ENCODE measurements at places on chromosomes 3 and 15.

- DNase-seq, result no peak
These were observed 31.9 kb downstream of the TNK2 start for GRCh38 chr3:195876297-195877064.

GRCh38 chr3:22322861-22323260, 571.9 kb upstream of the ZNF385D start:
- no peak for DNase-seq

GRCh38 chr15:88899251-88899650, 3.9 kb upstream of the HAPLN3 start:
- DNase-seq, result no peak

GRCh38 chr3:129620828-129621559, 14.5 kb upstream of the PLXND1 start:
- no peak for DNase-seq

- peak; percentile 70 for DNase-seq
These were observed 45.0 kb upstream of the WWTR1 start for GRCh38 chr3:149702691-149703441.

DNA sequence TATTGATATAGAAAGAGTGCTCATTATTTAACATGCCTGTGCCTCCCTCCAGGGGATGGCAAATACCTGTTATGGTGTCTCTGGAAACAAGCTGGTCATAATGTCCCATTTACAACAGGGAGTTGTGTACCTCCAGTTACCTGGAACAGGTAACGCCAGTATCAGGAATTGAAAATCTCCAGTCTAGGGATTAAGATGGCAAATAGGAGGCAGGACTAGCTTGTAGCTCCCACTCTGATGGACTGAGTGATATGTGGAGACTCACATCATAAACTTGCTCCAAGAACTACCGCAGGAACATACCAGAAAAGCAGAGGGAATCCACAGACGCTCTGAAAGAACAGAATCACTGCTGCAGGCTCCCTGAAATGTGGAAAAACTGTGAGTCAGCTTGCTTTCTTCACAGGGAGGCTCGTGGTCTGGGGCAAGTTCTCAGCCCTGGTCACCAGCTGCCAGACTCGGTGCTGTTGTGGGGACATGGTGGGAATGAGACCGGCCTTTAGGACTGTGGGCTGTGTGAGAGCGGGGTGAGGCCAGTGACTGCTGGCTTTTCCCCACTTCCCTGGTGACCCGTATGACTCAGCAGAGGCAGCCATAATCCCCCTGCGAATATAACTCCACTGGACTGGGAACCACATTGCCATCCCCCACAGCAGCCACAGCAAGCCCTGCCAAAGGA, 97.4 kb downstream of the KCNAB1 start:
- peak; percentile 54 for DNase-seq

DNA sequence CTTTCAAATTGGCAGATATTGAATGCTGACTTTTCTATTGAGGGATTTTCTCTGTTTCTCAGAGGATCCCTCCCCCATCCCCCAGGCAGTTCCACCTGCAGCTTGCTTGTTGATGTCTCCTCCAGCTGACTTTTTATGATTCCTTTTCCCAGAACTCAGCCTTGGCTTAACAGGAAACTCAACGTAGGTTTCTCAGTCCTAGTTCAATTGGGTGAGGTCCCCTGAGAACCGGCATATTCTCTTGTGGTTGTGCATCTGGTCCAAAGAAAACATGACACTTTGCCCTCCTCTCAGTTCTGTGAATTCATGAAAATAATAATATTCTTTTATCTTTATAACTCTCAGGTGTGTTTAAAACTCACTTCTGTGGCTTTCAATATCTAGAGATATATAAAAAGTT, 1222.1 kb downstream of the OTOL1 start:
- DNase-seq, result no peak

DNA sequence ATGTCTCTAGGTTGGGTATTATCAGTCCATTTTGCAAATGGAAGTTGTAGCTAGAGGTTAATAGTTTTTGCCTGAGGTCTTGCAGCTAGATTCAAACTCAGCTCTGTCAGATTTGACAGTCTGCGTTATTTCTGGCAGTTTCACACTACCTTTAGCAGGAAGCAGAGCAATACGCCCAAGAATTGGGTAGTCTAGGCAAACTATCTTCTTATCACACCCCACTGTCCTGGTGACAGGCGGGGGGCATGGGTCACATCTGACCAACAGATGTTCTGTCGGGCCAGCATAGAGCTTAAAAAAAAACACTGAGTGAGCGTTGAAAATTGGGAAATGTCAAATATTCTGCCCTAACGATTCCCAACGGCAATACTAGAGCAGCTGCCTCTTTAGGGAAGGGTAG, 5.7 kb downstream of the GPR160 start:
- no peak for DNase-seq

GRCh38 chr3:112053229-112053628, 18.7 kb downstream of the TMPRSS7 start:
- DNase-seq, result no peak

GRCh38 chr15:87268675-87269074, 987.9 kb downstream of the NTRK3 start:
- no peak for DNase-seq

DNA sequence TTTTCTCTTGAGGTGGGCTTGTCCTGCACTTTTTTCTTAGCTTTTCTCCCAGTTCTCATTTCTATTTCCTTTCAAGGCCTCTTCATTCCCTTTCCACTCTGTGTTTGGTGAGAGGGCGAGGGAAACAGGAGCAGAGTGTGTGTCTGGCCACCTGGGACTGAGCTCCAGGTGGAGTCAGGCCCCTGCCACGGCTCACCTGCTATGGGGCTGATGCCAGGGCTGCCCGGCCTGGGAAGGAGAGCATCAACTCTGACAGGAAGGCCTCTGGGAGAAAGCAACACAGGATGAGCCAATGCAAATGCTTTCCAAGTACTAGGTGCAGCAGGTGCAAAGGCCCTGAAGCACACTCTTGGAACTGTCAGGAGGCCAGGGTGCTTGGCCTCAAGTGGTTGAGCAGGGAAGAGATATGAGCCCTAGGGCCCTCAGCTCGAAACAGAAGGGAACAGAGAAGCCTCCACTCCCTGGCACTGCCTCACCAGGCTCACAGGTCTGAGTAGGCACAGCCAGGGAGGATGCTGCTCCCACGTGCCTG, 27.3 kb upstream of the DUSP7 start:
- no peak for DNase-seq

DNA sequence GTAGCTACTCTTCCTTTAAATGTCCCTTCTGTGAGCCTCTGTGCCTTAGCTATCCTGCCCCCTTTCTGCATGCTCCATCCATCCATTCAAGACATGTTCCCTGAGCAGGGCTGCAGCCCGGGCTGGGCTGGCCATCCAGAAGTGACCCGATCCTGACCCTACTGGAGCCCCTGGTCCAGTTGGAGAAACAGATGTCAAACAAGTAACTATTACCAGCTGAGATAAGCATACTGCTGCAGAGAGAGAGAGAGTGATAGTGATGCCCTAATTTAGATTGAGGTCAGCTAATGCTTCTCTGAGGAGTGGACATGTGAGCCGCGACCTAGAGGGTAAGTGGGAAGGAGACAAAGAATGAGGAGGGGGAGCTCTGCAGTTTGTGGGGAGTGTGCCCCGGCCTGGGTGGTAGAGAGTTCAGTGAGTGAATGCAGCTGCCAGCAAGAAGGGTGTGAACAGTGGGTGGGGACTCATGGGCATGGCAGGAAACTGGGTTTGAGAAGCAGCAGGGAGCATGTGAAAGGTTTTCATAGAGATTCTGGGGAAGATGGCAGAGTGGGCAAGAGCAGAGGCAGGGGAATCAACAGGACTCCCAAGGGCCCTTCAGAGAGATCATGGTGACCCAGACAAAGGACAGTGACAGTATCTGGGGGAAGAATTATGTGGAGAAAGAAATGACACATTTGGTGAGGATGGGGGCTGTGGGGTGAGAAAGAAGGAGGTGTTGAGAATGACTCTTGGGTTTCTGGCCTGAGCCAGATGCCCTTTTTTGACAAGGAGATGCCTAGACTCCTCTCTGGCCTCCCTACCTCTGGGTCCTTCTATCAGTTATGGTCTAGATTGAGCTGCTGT, 44.9 kb downstream of the CHCHD6 start:
- DNase-seq, result no peak

DNA sequence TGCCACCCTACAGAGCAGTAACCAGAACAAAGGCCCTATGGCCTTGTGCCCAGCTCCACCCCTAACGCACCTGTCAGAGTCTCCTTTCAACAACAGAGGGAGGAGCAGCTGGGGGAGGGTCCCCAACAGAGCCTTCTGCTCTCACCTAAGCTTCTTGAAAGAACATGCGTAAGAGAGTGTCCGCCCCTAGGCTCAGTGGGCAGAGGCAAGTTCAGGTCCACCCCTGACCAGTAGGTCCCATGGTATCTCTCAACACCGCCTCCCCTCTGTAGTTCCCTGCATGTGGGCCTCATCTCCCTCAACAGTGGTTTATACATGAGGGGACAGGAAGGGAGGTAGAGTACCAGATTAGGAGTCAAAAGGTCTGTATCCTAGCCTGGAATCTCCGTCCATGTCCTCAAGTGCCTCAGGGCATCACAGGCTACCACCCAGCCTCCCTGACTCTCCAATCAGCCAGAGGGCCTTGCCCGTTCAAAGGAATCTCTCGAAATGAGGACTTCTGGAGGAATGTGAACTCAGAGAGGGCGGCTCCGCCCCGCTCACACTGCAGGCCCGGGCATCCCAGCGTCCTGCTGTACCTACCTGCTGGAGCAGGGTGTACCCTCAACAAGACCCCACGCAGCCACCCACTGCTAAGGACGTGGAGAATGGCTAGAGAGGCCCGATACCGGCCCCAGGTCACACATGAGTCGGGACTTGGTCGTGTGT, 680 bp downstream of the POC1A start:
- peak; percentile 27 for DNase-seq

DNA sequence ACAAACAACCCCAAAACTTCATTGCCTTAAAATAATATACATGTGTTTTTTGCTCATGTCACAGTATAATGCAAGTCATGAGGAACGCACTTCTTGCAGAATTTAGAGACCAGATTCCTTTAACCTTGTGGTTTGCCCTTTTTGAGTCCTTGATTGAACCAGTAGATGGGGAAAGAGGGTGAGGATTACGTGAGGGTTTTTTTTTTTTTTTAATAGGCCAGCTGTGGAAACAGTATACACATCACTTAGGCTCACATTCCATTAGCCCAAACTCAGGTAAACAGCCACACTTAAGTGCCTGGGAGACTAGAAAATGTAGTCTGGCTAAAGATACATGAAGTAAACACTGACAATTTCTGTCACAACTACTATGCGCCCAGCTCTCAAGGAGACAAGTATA, 114.9 kb upstream of the MLF1 start:
- DNase-seq, result no peak

DNA sequence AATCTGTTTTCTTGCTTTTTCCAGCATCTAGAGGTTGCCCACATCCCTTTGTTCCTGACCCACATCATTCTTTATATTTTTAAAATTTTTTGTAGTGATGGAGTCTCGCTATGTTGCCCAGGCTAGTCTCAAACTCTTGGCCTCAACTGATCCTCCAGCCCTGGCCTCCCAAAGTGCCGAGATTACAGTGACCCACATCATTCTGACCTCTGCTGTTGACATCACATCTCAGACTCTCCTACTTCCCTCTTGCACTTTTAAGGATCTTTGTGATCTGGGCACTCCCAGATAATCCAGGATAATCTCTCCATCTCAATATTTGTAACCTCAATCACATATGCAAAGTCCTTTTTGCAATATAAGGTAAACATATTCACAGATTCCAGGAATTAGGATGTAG, 266.6 kb downstream of the MEX3B start:
- DNase-seq, result no peak

- DNase-seq, result no peak
These were observed 183.6 kb upstream of the ZNF385D start for GRCh38 chr3:21934591-21934990.

DNA sequence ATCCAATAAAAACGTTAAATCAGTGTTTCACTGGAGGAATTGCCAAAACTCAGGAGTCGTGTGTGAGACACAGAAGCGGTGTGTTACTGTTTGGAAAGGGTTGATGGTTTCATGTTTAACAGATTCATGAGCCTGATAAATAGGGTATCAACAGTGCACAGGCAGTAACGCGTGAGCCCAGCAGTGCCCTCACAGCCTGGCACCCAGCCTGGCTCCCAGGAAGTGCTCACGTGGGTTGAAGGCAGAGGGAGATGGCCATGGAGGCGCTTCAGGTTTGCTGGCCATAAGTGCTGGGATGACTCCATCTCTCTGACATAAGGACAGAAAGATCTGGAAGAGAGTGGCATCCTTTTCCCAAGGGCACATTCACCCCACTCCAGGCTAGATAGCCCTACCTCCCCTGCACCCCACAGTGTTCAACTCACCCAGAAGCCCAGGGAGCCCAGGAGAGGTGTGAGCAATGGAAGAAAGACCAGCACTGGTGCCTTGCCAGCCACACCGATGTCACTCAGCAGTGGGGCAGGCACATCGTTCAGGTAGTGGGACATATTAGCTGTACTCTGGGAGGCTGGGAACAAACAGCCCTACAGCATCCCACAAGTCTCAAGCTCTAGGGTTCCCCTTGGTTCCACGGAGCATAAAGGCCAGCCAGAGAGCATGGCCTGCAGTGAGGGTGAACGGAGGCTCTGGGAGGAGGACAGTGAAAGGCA, 164.3 kb downstream of the LRRK1 start:
- DNase-seq, result no peak

GRCh38 chr3:117751651-117752050, 1042.1 kb downstream of the TUSC7 start:
- no peak for DNase-seq

DNA sequence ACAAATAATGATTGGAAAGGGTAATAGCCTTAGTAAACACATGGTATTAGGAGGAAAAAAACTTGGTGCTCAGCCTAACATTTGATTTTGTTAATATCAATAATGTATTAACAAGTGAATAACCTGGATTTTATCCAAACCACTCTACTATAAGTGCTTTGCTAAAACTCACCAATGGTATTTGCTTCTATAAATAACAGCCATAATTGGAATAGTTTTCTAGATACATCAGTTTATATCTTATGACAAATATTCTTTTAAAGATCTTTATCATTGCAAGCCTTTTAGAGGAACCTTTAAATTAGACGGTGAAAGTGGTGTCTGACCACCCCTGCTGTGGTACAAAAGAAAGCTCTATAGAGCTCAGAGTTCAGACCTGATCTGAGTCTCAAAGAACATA, 123.9 kb downstream of the SHOX2 start:
- DNase-seq, result no peak

GRCh38 chr3:42839616-42840015, 30.4 kb downstream of the ACKR2 start:
- peak; percentile 65 for DNase-seq

GRCh38 chr15:64235552-64235951, 72.7 kb upstream of the PPIB start:
- no peak for DNase-seq

DNA sequence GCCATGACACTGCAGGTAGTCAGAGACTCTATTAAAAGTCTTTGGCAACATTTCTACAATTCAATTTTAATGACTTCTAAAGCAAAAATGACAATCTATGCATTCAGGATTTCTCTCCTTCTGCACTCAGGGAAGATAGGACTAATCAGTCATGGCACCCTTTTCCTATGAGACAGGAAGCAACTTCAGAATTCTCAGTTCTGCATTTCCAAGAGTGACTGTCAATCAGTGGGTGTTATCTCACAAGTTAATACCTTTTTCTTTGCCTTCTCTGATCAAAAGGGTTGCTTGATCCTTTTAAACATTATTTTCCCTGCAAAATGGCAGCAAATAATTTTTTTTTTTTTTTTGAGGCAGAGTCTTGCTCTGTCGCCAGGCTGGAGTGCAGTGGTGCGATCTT, 7.8 kb upstream of the ICE2 start:
- DNase-seq, result no peak

GRCh38 chr3:16841041-16841753, 43.6 kb upstream of the PLCL2 start:
- DNase-seq, result no peak

Data from bronchial epithelial cell (primary cell).